CD8-positive, alpha-beta memory T cell (primary cell): ENCODE measurements at places on chromosomes 13 and 19.

- DNase-seq, result no peak
Observed at GRCh38 chr13:39364947-39365468, 238.0 kb downstream of the LHFPL6 start.

DNA sequence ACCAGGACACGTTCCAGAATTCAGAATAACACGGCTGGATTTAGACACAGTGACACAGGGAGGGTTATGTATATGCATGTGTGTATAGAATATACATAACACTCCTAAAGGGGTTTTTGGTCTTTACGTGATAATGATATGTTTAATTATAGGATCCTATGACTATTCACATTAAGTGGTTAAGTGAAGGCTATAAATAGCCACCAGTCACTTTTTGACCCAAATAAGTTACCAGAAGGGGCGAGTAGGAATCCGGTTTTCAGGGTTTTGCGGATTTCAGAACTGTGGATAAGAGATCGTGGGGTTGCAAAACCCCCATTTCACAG lies 6.9 kb downstream of the ANGPTL6 start:
- no peak for DNase-seq

DNA sequence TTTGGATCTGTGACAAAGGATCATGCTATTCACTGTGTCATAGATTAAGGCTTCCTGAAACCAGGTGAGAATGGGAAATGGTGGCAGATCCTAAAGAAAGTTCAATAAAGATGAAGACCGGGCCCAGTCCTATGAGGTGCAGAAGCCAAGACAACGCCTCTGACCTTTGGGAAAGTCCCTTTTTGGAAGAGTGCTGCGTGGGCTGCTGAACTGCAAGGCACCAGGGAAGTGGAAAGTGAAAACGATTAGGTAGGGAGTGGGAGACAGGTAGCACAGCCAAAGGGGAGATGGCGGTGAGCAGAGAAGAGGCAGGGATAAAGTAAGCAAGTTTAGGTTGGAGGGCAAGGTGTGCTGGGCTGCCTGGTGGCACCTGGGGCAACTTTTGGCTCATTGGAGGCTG lies 16.3 kb downstream of the MBNL2 start:
- no peak for DNase-seq

- no peak for DNase-seq
Observed at GRCh38 chr13:50712456-50712855, 131.0 kb downstream of the DLEU7 start.

DNA sequence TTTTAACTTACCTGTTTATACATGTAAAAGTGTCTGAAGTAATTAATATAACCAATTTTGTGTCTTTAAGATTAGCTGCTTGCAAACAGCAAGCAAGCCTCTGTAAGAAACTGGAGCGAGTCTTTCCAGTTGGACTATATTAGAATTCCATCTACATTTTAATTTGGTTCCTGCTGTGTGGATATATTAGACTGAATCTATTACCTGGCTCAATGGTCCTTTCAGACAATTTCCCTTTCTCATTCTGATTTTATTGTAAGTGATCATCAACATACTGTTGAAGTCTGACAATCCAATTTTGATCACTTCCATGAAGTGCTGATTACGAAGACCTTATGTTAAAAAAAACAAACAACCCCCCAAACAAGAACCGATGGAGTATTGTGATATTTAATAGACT lies 72.3 kb downstream of the GPC5 start:
- DNase-seq, result no peak

DNA sequence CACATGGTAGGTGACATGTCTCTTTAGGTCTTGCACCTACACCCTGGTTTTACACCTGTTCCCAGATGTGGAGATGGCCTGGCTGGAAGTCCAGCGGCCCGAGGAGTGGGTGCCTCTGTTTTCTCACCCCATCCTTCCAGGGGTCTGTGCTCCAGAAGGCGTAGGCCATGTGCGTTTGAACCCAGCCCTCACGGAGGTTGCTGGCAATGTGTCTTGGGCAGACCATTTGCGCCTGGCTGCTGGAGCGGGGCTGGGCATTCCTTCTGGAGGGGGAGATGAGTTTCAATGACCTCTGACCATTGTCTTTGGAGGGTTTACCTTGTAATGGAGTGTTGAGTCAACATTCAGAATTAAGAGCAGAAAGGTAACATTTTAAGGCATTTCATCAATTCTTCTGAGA lies 54.8 kb upstream of the ZNF536 start:
- no peak for DNase-seq

DNA sequence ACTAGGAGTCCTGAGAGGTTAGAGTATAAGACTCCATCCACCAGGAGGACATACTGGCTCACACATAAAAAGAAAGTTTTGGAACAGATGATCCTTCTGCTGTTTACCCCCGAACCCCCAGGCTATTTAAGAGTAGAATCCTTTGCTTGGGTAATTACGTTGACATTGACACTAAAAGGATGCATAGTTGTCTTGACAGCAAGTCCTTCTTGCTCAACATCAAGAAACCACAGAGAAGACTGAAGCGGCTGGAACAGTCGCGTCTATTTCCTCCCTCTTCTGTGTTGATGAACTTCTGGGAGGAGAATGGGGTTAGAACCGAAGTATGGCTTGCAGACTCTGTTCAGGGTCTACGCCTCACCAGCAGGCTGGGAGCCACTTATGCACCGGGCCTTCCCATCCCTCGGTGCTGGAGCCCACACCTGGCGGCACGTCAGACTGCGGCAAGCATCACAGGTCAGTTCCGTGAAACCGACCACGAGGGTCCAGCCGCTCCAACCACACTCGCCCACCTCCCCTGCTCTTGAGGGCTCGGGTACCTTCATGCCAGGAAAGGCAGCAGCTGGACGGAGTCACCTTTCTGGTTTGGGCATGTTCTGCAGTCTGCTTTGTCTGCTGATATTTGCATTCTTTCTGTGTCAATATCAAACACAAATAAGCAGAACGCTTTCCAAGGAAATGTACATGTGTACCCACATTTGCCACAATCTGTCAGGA lies 42.4 kb upstream of the RANBP3 start:
- no peak for DNase-seq

DNA sequence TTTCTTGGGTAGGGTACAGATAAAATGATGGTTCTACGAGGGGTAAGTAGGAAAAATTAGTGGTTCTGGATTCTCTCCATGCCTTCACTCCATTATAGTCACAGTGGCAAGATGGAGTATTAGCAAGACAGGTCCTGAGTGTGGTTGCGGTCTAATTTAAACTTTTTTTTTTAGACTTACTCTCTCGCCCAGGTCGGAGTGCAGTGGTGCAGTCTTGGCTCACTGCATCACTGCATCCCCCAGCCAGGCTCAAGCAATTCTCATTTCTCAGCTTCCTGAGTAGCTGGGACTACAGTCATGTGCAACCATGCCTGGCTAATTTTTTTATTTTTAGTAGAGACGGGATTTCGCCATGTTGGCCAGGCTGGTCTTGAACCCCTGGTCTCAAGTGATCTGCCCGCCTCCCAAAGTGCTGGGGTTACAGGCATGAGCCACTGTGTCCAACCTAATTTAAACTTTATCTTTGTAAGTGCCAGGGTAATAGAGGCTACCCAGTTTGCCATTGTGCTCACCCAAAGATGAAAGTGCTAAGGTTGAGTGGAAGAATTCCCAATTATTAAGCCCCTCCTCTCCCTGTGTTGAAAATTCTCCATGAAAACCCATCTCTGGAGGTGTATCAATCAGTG lies 135.6 kb downstream of the TM9SF2 start:
- DNase-seq, result no peak

DNA sequence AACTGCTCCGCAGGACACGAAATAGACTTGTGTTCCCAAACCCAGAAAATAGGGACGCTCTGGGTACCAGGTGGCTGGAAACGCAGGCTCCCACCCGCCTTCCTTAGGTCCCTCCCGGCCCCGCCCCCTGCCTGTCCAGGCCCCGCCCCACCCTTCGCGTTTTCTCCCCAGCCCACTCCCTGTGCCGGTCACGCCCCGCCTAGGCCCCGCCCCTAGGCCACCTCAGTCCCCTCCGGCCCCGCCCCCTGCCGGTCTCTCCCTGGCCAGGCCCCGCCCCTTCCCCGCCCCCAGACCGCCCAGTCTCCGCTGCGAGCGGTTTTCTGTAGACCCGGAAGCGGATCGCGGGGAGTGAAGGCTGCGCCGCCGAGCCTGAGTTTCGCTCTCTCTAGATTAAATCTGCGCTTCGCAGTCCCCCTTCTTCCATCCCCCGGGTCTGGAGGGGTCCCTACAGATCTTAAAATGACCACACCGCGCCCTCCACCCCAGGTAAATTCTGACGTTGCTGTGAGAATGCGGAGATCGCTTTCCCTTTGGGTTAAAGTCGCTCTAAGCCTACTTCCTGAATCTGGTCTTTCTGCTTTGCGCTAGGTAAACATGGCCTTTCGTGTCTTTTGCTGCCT lies 3.7 kb upstream of the ZNF665 start:
- peak; percentile 92 for DNase-seq

DNA sequence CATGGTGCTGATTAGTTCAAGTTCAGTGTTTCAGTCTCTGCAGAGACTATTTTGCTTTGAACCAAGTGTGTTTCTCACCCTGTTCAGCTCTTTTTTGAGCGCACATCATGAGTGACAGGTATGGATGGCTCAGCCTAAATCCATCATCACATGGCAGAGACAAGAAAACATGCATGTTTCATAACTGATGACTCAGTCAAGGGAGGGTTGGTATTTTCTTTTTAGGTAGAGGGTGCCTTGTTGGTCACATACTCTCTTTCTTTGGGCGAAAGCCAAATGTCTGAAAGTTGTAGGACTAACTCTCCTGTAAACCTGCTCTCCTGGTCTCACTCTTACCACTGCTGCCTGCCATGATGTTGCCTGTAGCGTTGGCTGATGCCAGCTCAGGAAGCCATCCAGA lies 48.1 kb upstream of the RAP2A start:
- no peak for DNase-seq

DNA sequence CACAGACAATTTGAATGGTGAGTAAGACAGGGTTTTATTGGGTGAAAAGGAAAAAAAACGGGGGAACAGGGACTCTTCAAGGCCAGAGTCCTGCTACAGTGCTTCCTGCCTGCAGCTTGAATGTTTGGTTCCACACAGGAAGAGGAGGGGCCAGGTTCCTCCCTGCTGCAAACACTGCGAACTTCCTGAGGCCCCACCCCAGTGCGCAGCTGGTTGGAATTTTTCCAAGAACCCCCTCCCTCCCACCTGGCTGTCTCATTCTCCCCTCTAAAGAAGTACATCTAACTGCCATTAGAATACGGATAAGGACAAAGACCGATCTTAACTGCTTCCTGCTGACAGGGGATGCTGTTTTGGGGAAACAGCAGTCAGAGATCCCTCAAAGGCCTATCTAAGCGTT lies 184.9 kb downstream of the GGACT start:
- no peak for DNase-seq

GRCh38 chr13:34522808-34523207 lies 419.3 kb upstream of the NBEA start:
- no peak for DNase-seq

- DNase-seq, result no peak
Observed at GRCh38 chr13:71137101-71137500, 729.9 kb downstream of the DACH1 start.

GRCh38 chr13:51971520-51972426 lies 39.5 kb downstream of the ATP7B start:
- DNase-seq, result no peak

GRCh38 chr19:768424-768823 lies 17.5 kb downstream of the MISP start:
- no peak for DNase-seq

DNA sequence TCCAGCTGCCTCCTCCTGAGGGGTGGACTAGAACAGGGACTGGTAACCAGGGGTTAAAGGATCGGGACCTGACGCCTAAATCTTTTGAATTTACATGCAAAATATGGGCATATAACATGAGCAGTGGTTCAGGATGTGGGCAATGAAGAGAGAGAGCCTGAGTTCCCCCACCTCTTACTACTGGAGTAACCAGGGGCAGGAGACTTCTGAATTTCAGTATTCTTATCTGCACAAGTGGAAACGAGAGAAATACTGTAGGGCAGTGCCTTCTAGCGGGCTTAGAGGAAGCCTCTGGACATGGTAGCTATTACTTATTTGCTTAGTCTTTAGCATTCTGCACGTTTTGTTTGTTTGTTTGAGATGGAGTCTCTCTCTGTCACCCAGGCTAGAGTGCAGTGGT lies 26.3 kb downstream of the BCAT2 start:
- DNase-seq, result no peak

DNA sequence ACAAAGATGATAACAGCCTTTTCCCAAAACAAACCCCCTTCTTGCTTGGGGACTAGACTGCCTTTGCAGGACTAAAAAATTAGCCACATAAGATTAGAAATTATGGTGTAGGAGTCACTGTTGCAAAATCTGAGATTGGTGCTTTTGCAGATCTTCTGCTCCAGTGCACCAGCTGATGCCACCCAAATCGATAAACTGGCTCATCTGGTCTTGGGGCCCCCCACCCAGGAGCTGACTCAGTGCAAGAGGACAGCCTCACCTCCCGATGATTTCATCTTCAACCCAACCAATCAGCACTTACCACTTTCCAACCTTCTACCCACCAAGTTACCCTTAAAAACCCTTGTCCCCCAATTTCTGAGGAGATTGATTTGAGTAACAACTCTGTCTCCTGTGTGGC lies 47.1 kb upstream of the PEPD start:
- DNase-seq, result no peak

- no peak for DNase-seq
Observed at GRCh38 chr19:57057036-57057686, 62.6 kb upstream of the USP29 start.

GRCh38 chr19:10352764-10353671 lies 13.6 kb upstream of the ICAM3 start:
- no peak for DNase-seq

DNA sequence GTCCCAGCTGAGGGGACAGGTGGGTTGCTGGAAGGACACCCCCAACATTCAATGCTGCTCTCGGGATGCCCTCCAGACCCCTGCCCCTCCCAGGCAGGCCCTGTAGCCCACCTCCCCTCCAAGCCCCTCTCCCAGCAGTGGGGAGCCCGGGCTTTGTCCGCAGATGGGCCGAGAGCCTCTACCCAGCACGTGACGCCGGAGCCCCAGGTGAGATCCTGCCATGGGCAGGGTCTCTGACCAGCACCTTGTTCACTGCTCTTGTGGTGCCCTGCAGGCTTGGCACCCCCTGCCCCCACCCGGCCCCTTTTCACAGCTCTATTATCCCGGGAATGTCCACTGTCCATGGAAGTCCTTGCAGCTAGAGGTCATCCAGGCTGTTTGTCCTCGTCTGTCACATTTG lies 76.5 kb downstream of the C1QTNF9 start:
- DNase-seq, result no peak

GRCh38 chr19:34067861-34068271 lies 104.4 kb upstream of the LSM14A start:
- no peak for DNase-seq

GRCh38 chr19:11096210-11096841 lies 7.1 kb downstream of the LDLR start:
- no peak for DNase-seq

- no peak for DNase-seq
Observed at GRCh38 chr13:33188093-33188882, 97.3 kb downstream of the STARD13 start.

GRCh38 chr13:72194523-72194922 lies 327.5 kb upstream of the DACH1 start:
- DNase-seq, result no peak

GRCh38 chr19:17538684-17539237 lies 16.7 kb upstream of the COLGALT1 start:
- DNase-seq, result no peak
